Esophagus squamous epithelium (tissue), 5 donors: ENCODE measurements at places on chromosomes 5 and 9. TPM values are rescaled to one million over a fixed set of nuclear protein-coding genes. Genes with fewer than 3 reads are reported as not detected.

CDC20B gene
- not detected for total RNA-seq

DNA sequence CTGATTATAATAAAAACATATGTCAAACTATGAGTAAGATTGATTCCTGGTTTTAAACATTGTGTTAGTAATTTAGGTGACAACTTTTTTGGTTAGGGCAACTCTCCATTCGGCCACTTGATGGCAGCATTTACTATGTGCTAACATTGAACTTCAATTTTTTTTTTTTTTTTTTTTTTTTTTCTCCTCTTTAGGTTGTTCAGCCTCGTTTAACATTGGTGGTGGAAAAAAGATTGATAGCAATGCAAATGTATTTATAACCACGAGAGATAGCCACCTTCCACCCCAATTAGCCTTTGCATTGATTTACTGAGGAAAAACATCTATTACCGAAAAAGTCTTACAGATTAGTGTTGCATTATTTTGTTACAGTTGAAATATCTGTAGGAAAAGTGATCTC, 159.1 kb downstream of the CSNK1G3 start:
- DNase-seq = no peak

CEL gene
- total RNA-seq = 1.9 TPM

DNA sequence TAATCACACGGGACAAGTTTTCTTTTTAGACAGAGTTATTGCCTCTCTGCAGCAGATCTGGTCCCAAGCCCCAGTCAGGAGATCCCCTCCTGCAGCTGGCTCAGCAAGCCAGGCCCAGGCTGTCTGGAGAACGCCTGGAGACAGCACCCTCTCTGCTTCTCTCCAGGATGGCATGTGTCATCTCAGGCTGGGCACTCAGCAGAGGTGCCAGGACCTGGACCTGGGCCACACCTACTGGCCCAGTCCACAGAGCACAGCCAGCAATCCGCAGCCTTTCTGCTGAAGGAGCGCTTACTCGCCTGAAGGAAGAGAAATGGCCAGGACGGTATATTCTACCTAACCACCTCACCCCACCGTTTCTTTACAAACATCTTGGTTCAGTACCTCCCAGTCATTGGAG, 4.7 kb upstream of the TBC1D9B start:
- no peak for DNase-seq

DNA sequence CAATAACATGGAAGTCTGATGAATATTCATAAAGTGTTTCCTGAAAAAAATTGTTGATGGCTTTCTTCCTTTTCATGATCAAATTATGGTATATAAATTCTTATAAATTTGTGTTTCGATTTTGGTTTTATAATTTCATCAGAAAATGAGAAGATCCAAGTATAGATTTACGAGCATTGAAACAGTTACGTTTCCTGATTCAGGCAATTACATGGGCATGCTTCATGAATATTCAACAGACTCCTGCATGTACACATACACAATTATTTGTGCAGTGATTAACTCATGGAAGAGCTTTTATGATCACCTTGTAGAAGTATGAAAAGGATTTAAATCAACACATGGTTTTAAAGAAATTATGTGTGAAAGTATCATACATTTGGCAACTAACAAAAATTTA, 136.7 kb downstream of the MPDZ start:
- DNase-seq = no peak

- no peak for DNase-seq
These were observed 299.9 kb upstream of the MSX2 start for GRCh38 chr5:174424219-174425053.

DNA sequence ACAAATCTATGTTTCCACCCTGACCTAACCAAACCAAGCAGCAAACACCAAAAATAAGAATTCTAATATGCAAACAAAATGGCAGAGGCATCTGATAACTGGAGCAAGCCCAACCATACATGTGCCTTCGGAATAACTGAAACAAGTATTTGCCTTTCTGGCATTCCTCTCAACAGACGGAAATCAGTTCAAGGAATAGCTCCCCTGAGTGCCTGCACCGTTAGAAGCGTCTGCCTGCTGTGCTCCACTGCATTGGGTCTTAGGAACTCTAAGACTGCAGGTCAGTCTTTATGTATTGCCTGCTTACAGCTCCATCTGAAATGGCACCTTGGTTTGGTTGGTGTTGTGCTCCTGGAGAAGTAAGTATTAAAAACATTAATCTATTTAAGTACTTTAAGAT, 98.5 kb downstream of the MRPS27 start:
- no peak for DNase-seq

- no peak for DNase-seq
These were observed 194.8 kb downstream of the FBXL7 start for GRCh38 chr5:15694696-15695214.

TAS2R1 gene
- not detected for total RNA-seq

GRCh38 chr9:28598408-28598807, 1025.1 kb upstream of the C9orf72 start:
- DNase-seq = no peak

- DNase-seq = no peak
These were observed 50.9 kb upstream of the SARDH start for GRCh38 chr9:133788819-133789717.

- DNase-seq = no peak
These were observed 98.6 kb upstream of the HMHB1 start for GRCh38 chr5:143713047-143714003.

GRCh38 chr5:93054424-93055163, 526.4 kb downstream of the NR2F1-AS1 start:
- DNase-seq = no peak

GRCh38 chr5:88889189-88890069, 6.4 kb upstream of the MEF2C start:
- peak; percentile 13 for DNase-seq

LCNL1 gene
- total RNA-seq = not detected

WASHC1 gene
- total RNA-seq = 4.0 TPM

DNA sequence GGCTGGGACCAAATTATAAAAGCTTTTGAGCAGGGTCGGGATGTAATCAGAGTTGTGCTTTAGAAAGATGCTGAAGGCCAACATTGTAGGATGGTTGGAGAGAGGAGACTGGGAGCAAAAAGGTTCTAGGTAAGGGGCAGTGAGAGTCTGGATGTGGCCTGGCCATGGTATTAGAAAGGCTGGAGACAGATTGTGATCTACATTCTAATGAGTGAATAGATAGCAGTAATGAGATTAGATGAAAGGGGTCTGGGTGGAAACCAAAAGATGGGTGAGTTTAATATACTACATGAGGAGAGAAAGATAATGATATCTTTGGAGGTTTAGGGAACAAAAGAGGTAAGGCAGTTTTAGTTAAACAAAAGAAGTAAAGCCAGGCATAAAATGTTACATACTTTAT, 88.8 kb upstream of the SH3GL2 start:
- DNase-seq = no peak

DNA sequence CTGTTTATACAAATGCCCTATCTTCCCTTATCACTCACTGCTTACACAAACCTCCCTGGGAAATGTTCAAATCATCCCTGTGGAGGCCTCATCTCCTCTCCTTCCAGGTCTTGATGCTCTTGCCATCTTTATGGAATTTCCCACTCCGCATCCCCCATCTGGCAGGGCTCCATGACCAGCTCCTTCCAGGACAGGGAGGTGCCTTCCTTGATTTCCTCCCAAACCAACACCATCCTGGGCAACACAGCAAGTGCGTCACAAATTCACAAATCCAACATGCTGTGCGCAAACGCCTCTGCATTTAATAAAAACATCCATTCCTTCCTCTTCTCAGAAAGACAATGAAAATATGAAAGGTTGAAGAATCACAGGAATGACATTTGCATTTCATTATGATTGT, 51.7 kb downstream of the EPB41L4A start:
- no peak for DNase-seq

GRCh38 chr9:104872656-104873488, 55.1 kb downstream of the ABCA1 start:
- no peak for DNase-seq

- DNase-seq = no peak
These were observed 63.9 kb downstream of the CETN3 start for GRCh38 chr5:90345684-90346083.

GRCh38 chr5:55222985-55223811, 3.9 kb downstream of the MCIDAS start:
- DNase-seq = no peak

HINT1 gene
- total RNA-seq = 65.0 TPM

CD14 gene
- 58.1 TPM for total RNA-seq

DNA sequence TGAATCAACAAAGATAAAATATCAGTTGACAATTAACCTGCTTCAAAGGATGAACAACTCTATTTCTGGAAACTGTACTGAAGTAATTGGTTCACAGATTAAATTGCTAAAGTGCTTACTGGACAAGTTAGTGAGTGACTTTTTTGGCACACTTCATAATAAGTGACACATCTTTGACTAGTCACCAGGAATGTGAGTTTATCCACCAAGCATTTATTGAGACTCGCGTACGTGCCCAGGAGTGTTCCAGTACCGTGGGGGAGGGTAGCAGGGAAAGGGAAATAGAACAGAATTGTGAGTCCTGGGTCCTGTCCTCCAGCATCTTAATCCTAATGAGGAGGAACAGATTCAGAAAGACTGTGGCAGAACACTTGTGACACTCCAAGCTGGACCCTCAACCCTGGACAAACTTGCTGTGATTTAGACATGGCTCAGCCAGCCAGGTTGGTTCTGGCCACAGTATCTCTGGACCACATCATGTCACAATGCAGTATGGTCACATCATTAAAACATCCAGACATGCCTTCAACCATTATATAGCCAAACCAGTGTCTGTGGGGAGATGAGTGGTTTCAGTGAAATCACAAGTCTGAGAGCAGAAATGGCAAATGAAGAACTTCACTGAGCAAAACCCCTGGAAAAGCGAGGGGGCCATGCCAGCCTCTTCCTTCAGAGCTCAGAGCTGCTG, 623.1 kb downstream of the BNC2 start:
- DNase-seq = no peak

BTNL8 gene
- total RNA-seq = 0.19 TPM

- DNase-seq = no peak
These were observed 10.0 kb downstream of the TRAF1 start for GRCh38 chr9:120916588-120916987.

- peak; percentile 7 for DNase-seq
These were observed 11.1 kb upstream of the CDC42SE2 start for GRCh38 chr5:131252824-131253171.

DNA sequence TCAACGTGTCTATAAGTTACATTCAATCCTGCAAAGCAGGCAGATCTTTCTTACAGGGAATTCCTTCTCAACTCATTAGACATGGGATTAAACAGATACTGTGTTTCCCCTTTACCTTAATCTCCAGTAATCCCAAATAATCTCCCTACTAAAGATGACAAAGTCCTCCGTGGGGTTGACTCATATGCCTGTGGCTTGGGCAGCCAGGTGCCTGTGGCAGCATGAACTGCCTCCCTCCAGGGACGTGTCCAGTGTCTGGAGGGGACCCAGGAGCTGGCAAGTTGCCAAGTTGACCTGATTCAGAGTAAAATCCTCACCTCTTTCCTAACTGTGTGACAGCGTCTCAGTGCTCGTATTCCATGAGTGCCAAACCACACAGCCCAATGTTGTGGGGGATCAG, 94.6 kb upstream of the PTCH1 start:
- DNase-seq = no peak

- no peak for DNase-seq
These were observed 444 bp upstream of the CPLX2 start for GRCh38 chr5:175870820-175871447.

DNA sequence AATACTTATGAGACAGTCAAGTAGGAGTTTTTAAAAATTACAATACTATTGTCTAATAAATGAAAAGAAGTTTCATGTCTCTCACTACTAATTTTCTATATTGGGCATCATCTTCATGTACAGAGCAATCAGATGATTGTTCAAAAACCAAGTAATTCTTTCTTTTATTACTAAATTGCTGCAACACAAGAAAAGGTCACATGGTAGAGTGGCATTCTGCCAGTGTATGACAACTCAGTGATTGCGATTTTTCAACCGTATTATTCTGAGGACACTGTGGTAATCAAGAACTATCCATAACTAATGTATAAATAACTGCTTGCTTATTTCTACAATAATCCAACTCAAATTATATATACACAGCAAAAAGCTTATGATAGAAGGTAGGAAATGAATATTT, 96.7 kb upstream of the GRHPR start:
- no peak for DNase-seq

GRCh38 chr9:132908635-132909034, 29.9 kb downstream of the SPACA9 start:
- no peak for DNase-seq

PSAT1 gene
- total RNA-seq = 54.1 TPM

DNA sequence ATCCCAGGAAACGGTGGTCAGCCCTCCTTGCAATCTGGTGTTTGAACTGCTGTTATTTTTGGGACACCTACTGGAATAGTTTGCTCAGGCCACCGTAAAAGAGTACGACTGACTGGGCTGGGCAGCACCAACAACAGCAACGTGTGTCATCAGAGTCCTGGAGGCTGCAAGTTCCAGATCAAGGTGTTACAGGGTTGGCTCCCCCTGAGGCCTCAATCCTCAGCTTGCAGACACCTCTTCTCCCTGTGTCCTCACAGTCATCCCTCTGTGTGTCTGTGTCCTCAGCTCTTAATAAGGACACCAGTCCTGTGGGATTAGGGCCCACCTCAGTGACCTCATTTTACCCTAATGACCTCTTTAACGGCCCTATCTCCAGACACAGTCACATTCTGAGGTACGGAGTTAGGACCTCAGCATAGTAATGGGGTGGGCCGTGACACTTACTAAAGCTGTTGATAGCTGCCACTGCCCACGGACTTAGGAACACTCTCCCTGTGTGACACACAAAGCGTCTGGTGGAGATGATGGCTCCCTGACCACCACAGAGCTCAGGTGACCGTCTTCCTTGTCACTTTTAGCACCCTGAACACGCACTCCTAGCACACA, 16.8 kb downstream of the GLT6D1 start:
- DNase-seq = no peak

SPOUT1 gene
- total RNA-seq = 17.8 TPM

GRCh38 chr5:126445502-126446174, 22.4 kb downstream of the GRAMD2B start:
- DNase-seq = no peak

GRCh38 chr5:150184990-150185912, 4.6 kb upstream of the SLC6A7 start:
- DNase-seq = no peak

DNA sequence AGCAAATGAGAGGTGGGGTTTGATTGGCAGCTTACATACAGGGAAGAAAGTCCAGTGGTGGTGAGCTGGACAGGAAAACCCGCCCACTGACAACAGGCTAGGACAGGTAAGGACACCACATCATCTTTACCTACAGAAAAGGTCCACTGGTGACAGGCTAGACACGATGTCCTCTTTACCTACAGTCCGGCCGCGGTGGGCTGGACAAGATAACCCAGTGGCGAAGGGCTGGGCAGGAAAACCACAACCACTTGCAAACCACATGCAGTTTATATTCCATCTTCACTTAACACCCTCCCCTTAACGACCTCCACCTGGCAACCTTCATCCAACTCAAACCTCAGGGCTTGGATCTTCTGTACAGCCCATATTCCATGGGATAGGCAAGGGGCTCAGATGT, 5.0 kb upstream of the NIPAL4 start:
- no peak for DNase-seq

PCDHB13 gene
- 2.7 TPM for total RNA-seq

- DNase-seq = no peak
These were observed 621 bp downstream of the SEC16A start for GRCh38 chr9:136482046-136482792.

IL4 gene
- total RNA-seq = not detected
